ENCODE measurements at places on chromosomes 4 and X.
A peak's percentile ranks its signal among the peaks of the same experiment; 100 is the strongest.

GRCh38 chrX:131747173-131747572, 203.3 kb downstream of the OR13H1 start:
- DNase-seq, result peak; percentile 30

DNA sequence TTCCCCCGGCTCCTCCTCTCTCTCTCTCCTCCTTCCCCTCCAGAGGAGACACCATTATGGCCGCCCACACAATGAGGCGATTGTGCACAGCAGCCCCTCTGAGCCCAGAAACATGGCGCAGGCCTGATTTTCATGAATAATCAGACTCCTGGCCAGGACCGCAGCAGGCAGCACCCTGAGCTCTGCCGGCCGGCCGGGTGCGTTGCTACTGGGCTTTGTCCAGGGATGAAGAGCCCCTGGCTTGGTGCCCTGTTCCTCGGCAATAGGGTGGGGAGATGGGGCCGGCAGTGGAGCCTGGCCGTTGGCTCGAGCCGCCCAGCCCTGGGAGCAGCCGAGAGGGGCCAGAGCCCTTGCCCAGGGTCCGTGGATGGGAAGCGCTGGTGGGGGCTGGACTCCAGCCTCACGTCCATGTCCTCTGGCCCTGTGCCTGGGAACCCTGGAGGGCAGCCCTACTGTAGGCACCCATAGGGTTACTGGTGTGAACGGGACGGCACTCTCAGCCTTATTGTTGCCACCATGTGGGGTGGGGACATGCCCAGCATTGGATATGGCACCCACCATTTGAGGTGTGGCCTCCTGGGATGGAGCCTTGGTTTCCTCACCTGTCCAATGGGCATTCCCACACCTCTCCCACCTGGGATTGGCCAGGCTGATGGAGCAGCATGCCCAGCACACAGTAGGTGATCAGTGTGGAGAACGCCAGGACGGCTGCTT, 103.0 kb downstream of the SORCS2 start:
- no peak for DNase-seq

DNA sequence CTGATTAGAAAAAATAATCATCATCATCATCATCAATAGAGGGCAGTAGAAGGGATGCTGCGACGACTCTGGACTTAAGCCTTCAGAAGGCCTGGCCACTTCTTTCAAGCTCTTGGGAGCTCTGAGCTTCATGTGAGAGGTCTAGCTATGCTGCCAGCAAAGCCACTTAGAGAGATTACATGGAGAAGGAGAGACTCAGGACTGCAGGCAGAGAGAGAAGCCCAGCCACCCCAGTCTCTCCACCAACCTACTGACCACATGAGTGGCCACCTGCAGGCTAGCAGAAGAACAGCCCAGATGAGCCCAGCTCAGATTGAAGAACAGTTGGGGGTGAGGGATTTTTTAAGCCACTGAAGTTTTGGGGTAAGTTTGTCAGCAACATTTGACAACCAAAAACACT, 17.1 kb upstream of the TMEM150C start:
- no peak for DNase-seq

DNA sequence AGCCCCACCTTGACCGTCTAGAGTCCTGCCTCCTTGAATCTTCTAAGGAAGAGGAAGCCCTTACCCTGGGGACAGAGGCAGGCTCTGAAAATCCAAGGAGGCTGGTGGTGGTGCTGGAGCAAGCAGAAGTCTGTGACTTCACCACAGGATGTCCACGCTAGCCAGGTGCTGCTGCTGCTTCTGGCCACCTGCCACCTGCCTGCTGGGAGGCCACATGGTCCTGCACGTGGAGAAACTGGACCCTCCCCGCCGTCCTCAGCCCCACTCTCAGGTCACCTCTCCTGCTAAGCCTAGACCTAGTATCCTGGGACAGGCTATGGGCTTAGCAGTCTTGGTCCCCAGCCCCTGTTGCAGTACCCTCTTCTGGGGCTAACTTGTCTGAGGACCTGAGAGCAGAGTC, 15.8 kb downstream of the TMEM31 start:
- no peak for DNase-seq

DNA sequence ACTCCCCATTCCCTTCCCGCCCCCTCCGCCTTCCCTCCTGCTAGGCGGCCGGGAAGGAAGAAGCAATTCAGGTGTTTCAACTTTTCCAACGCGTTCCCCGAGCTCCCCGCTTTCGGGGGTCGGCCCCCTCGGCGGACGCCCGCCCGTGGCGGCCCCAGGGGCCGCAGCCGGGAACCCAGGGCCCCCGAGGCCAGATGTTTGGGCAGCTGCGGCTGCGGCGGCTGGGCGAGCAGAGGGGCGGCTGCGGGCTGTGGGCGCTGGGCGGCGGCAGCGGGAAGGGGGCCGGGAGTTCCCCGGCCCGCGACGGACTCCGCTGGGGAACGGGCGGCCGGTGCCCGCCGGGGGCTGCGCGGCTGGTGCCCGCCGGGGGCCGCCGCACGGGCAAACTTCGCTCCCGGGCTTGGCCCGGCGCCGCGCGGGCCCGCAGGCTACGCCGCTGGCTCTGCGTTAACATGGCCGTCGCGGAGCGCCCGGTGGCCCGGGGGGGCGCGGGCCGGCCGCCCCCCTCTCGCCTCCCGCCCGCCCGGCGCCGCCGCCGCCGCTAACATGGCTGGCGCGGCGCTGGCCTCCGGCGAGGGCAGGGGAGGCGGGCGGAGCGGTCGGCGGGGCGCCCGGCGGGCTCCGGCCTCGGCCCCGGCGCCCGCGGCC, 510 bp downstream of the HMGB3 start:
- no peak for DNase-seq

DNA sequence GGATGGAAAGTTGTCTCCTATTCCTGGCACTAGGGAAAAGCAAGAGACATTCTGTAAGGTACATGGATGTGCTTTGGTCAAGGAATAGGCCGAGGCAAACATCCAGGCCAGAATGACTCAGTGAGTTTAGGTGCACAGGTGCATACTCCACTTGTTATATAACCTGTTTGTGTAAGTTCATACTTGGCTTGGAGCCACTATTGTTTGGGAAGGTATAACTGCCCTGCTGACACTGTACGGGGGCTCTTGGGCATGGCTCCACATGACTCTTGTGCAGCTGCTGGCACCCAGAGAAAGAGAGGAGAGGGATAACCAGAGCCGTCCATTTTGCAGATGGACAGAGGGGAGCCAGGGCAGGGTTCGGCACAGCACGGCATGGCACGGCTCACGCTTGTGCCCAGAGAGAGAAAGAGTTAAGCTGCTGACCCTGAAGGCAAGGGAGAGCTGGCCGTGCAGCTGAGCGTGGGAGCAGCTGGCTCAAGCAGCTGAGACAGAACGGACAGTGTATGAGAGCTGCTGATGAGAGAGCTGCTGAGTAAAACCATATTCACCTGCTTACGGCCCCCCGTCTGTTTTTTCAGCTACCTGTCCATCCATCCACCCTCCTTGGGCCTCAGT, 98.0 kb downstream of the SLC2A9 start:
- no peak for DNase-seq

All from GM12865 (cell line).